ENCODE measurements at places on chromosomes 3 and 15.

GRCh38 chr3:38644662-38645053 is 4.8 kb downstream of the SCN5A start:
- no peak for DNase-seq

DNA sequence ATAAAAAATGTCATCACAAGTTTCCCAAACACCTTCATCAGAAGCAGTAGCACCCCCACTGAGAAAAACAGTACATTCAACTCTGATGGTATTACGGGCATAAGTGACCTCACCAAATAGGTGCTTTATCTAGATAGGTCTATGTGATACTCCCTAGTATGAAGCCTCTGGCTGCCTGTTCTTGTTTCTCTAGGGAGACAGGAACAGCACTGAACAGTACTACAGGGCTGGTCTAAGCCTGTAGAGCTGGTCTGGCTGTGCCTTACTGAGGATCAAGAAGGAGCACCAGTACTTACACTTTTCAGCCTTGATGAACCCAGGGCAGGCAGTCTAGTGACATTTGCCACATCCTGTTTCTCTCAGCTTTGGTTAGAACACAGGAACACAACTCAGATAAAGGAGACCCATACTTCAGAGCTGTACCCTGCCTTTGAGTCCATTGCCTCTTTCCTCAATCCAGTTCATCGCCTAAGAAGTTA is 35.9 kb downstream of the OXNAD1 start:
- peak; percentile 31 for DNase-seq

DNA sequence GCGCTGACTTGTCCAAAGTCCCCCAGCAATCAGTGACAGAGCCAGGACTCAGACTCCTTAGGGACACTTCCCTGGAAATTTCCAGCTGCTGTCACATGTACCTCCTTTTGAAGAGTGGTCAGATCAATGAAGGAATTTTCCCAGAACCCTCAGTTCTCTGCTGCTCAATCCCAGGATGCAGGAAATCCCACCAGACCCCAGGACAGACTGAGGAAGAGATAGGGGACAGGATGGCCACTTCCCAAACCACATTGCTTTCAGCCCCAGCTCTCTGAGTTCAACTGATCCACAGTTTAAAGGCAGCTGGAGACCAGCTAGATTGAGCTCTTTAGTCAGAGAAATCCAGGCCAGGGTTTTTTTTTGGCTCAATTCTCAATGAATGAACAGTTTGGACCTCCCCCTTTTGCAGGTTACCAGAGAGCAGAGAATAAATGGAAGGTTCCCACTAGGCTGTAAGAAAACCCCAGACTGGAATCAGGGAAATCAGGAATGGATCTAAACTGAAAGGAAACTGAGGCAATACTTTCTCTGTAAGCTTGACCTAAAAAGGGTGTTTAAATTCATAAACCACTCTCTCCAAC is 1.5 kb downstream of the CYP1A1 start:
- DNase-seq = no peak

DNA sequence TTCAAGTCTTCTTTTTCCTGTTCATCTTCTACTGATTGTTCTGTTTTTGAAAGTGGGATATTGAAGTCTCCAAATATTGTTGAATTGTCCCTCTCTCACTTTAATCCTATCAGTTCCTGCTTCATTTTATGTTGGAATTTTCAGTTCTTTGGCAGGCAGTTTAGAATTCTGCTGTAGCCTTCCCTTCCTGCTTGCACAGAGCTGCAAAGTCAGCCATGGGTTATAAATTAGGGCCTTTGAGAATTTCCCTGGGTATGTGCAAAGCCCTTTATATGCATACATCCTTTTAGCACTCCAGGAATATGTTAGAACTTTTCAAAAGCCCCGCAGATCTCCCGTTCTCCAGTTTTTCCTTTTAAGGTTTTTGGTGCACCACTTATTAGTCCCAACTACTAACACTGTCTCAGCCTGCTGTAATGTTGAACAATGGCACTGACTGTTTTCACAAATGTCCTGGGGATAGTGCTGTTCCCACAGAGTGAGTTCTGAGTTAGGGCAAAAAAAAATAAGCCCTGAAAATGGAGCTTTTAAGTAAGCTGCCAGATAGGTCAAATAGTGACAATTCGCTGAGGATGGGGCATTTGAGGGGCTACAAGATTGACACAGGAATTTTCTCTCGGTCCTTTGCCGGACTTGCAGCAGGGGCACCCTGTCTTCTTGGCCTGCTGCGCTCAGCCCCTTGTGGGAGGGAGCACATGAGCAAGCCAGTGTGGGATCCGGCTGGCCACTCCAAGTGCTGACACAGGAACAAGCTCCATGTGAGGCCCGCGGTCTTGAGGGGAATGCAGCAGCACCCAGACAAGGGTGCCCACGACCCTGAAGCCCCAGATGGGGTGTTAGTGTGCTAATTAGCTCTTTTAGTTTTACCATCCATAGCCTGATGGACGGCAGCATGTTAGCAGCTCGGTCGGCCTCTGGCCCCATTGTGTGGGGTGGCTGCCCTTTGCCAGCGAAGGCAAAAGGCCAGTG is 96.0 kb downstream of the VPS8 start:
- no peak for DNase-seq

GRCh38 chr3:124730941-124731297 is 667 bp downstream of the UMPS start:
- DNase-seq = no peak

GRCh38 chr15:39205506-39206371 is 375.1 kb upstream of the THBS1 start:
- DNase-seq = no peak

GRCh38 chr3:122198966-122199365 is 15.5 kb downstream of the CASR start:
- DNase-seq = no peak

DNA sequence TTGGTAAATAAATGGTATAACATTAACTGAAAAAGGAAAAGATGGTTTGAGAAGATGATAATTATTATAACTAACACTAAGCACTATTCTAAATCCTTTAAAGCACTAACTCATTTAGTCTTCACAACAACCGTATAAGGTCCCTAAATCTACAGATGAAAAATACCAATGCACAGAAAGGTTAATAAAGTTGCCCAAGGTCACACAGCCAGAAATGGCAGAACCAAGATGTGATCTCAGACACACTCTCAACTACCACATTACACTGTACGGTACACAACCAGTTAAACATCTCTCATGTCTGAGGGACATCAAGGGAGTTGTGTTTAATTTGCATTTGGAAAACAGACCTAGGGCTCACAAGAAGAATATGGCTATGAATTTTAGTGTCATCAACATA is 23.1 kb downstream of the RAB27A start:
- DNase-seq = no peak

DNA sequence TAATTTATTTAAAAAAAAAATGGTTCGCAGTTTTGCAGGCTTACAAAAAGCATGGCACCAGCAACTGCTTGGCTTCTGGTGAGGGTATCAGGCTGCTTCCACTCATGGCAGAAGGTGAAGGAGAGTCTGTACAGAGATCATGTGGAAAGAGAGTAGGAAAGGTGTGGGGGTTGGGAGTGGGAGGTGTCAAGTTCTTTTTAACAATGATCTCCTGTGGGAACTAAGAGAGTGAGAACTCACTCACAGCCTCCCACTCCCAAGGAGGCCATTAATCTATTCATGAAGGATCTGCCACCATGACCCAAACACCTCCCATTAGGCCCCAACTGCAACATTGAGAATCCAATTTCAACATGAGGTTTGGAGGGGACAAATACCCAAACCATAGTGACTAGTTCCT is 21.1 kb upstream of the ACTL6A start:
- DNase-seq = no peak

DNA sequence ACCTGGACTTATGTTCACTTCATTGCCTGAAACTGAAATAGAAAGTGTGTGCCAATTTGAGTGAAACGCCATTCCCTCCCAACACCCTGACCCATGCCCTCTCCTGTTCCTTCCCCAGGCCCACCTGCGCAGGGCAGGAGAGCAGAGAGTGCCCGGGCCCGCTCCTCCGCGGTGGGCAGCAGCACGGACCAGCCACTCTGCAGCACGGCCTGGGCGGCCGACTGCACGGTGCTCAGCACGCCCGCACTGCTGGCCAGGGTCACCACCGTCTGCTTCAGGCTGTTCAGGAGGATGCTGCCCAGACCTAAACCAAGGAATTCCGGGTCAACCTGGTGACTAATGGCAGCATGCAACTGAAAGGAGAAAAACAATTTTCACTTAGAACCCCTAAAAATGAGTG is 66.0 kb downstream of the HERC2 start:
- no peak for DNase-seq

GRCh38 chr15:42364529-42364928 is 5.2 kb downstream of the CAPN3 start:
- DNase-seq = no peak

- DNase-seq = no peak
Measured at GRCh38 chr3:30982416-30983075, 88.1 kb upstream of the GADL1 start.

DNA sequence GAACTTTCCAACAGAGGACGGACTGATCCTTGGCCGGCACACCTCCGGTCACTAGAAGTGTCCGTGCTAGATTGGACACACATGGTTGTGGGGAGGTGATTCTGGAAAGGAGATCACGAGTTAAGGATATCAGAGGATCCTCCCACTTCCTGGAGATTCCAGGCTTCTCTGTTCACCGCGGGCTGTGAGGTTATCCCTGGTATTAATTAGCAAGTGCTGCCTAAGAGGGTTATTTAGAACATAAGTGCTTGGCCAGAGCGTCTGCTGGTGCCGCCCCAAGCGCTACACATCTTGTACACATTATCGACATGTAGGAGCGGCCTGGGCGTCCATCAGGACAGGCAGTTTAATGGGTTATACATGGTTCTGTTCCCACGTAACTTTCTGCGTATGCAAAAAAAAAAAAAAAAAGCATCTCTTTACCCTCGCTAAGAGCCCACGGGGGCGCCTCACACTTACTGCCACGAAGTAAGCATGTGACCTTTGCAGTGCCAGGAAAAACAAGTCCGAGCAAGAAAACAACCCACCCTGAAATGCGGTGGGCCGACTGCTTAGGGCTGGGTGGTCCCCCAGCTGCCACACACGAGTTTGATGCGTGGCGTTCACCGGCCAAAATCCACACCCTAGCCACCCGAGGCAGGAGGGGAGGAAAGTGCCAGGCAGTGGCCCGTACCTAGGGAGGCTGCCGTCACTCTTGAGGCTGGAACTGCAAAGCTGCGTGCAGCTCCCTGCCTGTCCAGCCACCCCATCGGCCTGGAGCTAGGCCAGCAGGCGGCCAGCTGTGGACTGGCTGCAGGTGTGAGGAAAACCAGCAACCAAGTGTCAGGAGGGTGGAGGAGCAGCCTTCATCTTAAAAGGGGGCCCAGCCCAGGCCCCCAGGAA is 78.0 kb downstream of the CPN2 start:
- no peak for DNase-seq

DNA sequence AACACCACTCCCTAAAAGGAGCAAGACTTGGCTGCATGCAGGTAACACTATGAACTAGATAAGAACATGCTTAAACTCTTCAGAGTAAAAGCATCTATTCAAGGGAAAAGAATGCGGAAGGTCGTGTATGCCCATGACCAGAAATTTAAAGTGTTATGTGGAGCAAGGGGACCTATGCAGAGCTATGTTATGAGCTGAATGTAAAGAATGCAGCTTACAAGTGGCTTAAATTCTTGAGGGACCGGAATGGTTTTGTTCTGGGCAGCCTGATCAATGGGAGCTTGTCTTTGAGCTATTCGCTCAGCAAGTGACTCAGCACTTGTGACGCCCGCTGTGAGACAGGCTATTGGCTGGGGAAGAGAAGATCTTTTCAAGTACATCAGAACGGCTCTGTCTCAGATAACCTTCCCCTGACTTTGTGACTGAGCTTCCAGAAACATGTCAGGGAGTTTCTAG is 367.5 kb upstream of the THBS1 start:
- no peak for DNase-seq
